GM23248 (cell line): ENCODE measurements at places on chromosomes 2 and 18.

- no peak for DNase-seq
These were observed 9.1 kb downstream of the ASAP2 start for GRCh38 chr2:9215680-9216079.

GRCh38 chr2:58427572-58428095 is 186.5 kb upstream of the FANCL start:
- DNase-seq, result peak; percentile 57

DNA sequence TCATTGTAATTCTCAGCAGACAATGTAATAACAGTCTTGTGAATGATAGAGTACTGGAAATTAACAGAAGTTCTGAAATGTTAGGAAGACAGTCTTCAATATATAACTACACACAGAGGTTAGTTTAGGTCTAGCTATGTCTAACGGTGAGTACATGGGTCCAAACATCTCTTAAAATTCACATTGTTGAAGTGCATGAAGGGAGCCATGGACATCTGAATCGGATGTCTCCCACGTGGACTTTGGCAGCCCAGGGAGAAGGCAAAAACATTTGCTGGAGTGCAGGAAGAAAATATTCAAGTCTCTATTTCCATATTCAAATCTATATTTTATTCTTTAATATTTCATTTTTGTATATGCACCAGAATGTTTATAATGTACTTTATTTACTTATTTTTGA is 34.8 kb downstream of the CACNB4 start:
- no peak for DNase-seq

- DNase-seq, result peak; percentile 28
These were observed 262.1 kb downstream of the LPIN1 start for GRCh38 chr2:12008425-12009061.

GRCh38 chr2:172431463-172431862 is 4.1 kb downstream of the ITGA6 start:
- no peak for DNase-seq

DNA sequence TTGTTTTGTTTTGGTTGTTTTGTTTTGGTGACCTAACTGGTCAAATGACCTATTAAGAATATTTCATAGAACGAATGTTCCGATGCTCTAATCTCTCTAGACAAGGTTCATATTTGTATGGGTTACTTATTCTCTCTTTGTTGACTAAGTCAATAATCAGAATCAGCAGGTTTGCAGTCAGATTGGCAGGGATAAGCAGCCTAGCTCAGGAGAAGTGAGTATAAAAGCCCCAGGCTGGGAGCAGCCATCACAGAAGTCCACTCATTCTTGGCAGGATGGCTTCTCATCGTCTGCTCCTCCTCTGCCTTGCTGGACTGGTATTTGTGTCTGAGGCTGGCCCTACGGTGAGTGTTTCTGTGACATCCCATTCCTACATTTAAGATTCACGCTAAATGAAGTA is at the start of gene TTR:
Gene TTR (plus strand): TSS at position 250 of the 400 bp plus-strand sequence. CDS start 26 bp downstream, at position 276.
- no peak for DNase-seq

DNA sequence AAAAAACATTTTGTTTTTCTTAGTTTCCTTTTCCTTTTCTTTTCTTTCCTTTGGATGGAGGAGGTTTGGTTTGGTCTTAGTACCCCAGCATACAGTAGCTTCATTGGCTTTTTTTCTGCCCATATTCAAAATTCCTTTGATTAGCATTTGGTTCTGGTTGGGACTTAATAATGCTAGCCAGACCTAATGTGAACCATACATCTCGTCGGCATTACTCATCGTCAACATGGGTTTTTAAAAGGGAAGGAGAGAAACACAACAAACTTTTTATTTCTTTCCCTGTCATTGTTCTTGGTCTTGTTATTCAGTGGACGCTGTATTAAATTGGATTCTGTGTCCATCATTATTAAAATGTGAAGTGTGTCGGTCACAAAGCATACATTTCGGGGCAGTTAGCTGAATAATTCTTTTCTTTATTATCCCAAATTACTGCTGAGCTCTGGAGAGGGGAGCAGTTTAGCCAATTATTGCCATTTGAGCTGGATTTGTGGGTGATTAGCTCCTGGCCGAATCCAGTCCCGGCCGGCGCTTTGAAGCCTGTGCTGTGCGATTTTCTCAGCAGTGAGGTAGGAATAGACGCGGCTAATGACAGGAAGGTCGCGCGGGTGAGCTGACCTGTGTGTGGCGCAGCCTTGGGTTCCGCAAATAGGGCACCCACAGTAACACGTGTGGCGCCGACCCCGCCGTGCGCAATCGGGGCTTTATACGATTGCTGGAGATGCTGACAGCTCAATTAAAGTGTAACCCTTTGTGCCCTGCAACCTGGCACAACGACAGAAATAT is 303.3 kb downstream of the GBX2 start:
- peak; percentile 40 for DNase-seq

GRCh38 chr18:31042406-31043181 is at the start of gene DSC3:
Gene DSC3 (minus strand): TSS chr18:31042742. CDS start chr18:31042660, 82 bp downstream.
- no peak for DNase-seq

- no peak for DNase-seq
These were observed 150.3 kb upstream of the PXDN start for GRCh38 chr2:1894578-1894977.

DNA sequence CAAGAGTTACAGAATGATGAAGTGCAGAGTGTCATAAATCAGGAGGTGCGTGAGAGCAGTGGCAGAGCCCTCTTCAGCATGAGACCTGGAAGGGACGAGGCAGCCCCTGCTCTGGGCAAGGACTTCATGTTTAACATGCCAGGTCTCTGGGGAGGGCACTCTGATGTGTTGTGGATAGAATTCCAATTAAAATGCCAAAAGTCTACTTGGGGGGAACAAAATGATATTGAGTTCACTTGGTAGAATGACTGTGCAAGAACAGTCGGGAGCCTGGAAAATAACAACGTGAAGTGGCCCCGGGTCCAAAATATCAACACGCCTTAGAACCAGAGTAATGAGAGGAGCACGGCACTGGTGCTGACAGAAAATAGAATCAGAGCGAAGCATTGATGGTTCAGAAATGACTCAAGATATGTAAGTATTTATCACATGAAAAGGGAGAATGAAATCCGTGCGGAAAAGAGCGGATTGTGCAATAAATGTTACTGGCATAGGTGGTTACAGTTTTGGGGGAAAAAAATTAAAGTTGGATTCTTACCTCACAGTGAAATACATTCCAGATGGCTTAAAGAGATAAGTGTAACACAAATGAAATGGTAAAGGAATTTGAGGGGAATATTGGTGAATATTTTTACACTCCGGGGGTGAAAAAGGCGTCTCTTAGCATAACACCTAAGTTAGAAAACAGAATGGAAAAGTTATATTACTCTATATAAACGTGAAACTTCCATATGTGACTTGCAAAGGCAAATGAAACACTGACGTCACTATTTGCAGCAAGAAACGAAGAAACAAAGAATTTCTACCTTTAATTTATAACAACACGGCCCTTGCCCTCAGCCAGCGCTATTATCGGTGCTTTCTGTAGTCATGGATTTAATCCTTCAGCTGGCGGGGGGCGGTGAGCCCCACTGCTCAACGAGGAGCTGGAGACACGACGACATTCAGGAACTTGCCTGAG is 159.4 kb upstream of the TWIST2 start:
- DNase-seq, result peak; percentile 90

- DNase-seq, result peak; percentile 62
These were observed 121.4 kb upstream of the MAP3K20 start for GRCh38 chr2:172953970-172954852.
